ENCODE measurements at places on chromosomes 4 and X. TPM values are rescaled to one million over a fixed set of nuclear protein-coding genes. Genes with fewer than 3 reads are reported as not detected.

The RASL11B gene
- total RNA-seq: not detected

The UTP3 gene
- 21.0 TPM for total RNA-seq

The MRPL1 gene
- total RNA-seq: 23.8 TPM

The CCDC120 gene
- 0.25 TPM for total RNA-seq

The PPARGC1A gene
- total RNA-seq: 1.5 TPM

The TEX13B gene
- not detected for total RNA-seq

The PSAPL1 gene
- total RNA-seq: not detected

The HPSE gene
- 0.62 TPM for total RNA-seq

The DOK7 gene
- 0.19 TPM for total RNA-seq

The PARM1 gene
- total RNA-seq: 3.2 TPM

The MCTS1 gene
- 40.8 TPM for total RNA-seq

The USP26 gene
- total RNA-seq: not detected

The ADRA2C gene
- total RNA-seq: 0.66 TPM

The DMD gene
- total RNA-seq: 18.1 TPM

The CD40LG gene
- total RNA-seq: not detected

The AMELX gene
- total RNA-seq: not detected

The CSAG1 gene
- not detected for total RNA-seq

The ADAMTS3 gene
- 11.1 TPM for total RNA-seq

The ATP8A1 gene
- total RNA-seq: 10.5 TPM

The AREG gene
- total RNA-seq: not detected

The ASB9 gene
- total RNA-seq: 1.6 TPM

The HPGD gene
- total RNA-seq: 0.50 TPM

The BMPR1B gene
- total RNA-seq: 2.2 TPM

The EVC gene
- total RNA-seq: 39.4 TPM

The MED28 gene
- 9.9 TPM for total RNA-seq

The FRMPD3 gene
- not detected for total RNA-seq

The INTS6L gene
- 2.5 TPM for total RNA-seq

The SOWAHD gene
- total RNA-seq: 0.13 TPM

The RAB9B gene
- 0.66 TPM for total RNA-seq

The TMSB15A gene
- total RNA-seq: 6.3 TPM

The MAGEA1 gene
- total RNA-seq: not detected

The F11 gene
- not detected for total RNA-seq

The EXOC1L gene
- not detected for total RNA-seq

The NLGN4X gene
- 2.0 TPM for total RNA-seq

The RBM47 gene
- total RNA-seq: 0.40 TPM

The CLTRN gene
- total RNA-seq: under 0.01 TPM

The EPHA5 gene
- total RNA-seq: 0.53 TPM

The SLC26A1 gene
- total RNA-seq: 0.26 TPM

The MAGEE1 gene
- total RNA-seq: 2.1 TPM

The ARHGAP10 gene
- total RNA-seq: 30.8 TPM

The KCNE5 gene
- 0.25 TPM for total RNA-seq

The SCML2 gene
- total RNA-seq: 1.2 TPM

The DAPP1 gene
- total RNA-seq: not detected

The RHOXF1 gene
- total RNA-seq: not detected

The PAGE5 gene
- not detected for total RNA-seq

The SASH3 gene
- not detected for total RNA-seq

The CCSER1 gene
- under 0.01 TPM for total RNA-seq

The IQCM gene
- total RNA-seq: not detected

The FSTL5 gene
- total RNA-seq: not detected

The CXCL1 gene
- 4.5 TPM for total RNA-seq

The SCFD2 gene
- 107 TPM for total RNA-seq

The KIF4A gene
- total RNA-seq: 11.4 TPM

The HTR2C gene
- total RNA-seq: not detected

The BRS3 gene
- total RNA-seq: not detected

The COL4A5 gene
- total RNA-seq: 53.1 TPM

All from aortic smooth muscle cell (primary cell).